ENCODE measurements at places on chromosomes 1 and 21. TPM values are rescaled to one million over a fixed set of nuclear protein-coding genes. Genes with fewer than 3 reads are reported as not detected.

Gene IPO13
- 19.1 TPM for total RNA-seq

Gene SLC16A1
- total RNA-seq: 252 TPM

Gene ANXA9
- not detected for total RNA-seq

Gene TRIM67
- total RNA-seq: 0.05 TPM

DNA sequence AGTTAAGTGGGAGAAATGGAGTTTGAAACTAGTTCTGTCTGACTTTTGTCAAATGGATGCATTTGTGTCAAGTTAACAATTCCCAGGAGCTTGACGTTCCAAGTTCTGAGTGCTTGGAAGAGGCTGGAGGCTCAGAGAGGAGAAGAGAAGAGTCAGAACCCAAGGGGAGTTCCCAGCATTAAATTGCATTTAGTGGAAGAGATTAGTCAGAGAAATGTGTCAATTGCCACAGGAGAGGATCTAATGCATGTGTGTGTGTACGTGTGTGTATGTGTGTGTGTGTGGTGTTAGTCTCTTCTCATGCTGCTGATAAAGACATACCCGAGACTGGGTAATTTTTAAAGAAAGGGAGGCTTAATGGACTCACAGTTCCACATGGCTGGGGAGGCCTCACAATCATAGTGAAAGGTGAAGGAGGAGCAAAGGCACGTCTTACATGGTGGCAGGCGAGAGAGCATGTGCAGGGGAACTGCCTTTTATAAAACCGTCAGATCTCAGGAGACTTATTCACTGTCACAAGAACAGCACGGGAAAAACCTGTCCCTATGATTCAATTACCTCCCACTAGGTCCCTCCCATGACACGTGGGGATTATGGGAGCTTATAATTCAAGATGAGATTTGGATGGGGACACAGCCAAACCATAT lies 101.5 kb upstream of the TMEM51 start:
- no peak for DNase-seq

DNA sequence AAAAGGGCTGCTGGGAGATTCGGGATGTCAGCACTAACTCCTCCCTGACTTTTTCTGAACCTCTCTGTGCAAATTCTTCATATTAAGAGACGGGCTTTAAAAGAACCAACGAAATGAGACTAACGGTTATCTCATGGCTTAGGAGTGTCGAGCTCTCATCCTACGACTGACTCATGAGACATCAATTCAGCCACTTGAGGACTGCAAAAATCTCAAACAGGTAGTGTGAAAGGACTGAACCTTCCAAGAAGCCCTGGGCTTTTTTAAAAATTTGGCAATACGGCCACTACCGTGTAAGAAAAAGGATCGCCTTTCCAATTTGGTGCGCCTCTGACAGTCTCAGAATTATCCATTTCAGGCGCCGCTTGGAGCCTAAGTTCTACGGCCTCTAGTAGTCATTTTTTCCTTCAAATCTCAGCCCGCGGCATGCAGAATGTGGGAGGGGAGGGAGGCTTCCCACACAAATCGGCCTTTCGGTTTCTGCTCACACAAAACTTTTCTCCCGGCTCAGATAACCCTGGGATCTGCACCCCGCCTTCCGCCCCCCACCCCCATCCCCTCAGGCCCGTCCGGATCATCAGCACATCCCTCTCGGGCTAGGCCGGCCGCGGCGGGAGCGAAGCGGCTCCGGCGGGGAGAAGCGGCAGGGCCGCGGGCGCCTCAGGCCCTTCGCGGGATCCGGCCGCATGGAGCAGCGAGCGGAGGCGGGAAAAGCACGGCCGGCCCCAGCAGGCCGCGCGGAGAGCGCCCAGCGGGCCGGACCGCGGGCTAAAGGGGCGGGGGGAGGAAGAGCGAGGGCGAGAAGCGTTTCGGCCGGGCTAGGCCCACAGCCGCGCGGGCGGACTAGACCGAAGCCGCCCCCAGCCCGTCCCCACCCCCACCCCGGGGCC lies 618 bp downstream of the HNRNPR start:
- peak; percentile 70 for DNase-seq

- DNase-seq: no peak
Measured at GRCh38 chr1:61828805-61829204, 86.5 kb downstream of the PATJ start.

- DNase-seq: no peak
Measured at GRCh38 chr1:184843732-184844495, 89.3 kb upstream of the EDEM3 start.

DNA sequence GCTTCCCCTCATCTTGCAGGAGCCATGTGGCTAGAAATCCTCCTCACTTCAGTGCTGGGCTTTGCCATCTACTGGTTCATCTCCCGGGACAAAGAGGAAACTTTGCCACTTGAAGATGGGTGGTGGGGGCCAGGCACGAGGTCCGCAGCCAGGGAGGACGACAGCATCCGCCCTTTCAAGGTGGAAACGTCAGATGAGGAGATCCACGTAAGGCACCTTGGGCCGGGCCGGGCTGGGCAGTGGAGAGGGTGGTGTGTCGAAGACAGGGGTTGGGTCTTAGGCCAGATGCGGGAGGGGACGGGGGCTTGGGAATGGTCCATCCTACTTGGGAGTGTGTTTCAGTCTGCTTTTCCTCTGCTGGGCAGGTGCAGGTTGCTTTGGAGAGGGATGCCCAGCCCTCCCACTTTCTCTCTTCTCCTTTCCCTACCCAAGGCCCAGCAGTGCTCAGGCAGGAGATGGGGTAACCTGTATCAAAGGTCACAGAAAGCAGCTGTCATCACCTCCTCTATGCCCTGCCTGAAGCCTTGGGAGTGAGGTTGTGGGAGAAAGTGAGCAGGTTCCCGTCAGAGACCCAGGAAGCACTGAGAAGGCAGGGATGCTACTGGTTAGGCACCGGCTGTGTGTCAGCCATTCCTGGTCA lies 18.9 kb downstream of the EPHX1 start:
- no peak for DNase-seq

GRCh38 chr1:69765951-69766350 lies 198.2 kb downstream of the LRRC7 start:
- no peak for DNase-seq

- no peak for DNase-seq
Measured at GRCh38 chr21:27812279-27812678, 845.4 kb upstream of the ADAMTS5 start.

DNA sequence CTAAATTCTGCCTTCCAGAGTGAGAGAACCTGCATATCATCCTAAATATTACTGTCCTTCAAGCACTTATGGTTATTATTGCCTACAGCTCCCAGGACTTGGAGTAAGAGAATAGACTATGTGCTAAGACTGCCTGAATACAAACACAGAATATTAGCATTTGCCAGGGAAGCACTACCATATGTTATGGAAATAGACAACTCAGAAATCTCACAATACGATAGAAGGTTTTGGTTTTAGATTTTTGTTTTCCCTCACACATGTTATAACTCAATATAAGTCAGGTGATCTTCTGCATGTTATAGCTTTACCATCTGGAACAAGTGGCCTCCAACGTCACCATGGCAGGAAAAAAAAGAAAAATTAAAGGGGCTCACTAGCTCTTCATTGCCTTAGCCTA lies 413.9 kb downstream of the LRRIQ3 start:
- no peak for DNase-seq

- no peak for DNase-seq
Measured at GRCh38 chr1:236311040-236311439, 29.3 kb upstream of the ERO1B start.

- DNase-seq: no peak
Measured at GRCh38 chr1:23618586-23619083, 59.3 kb upstream of the ID3 start.

DNA sequence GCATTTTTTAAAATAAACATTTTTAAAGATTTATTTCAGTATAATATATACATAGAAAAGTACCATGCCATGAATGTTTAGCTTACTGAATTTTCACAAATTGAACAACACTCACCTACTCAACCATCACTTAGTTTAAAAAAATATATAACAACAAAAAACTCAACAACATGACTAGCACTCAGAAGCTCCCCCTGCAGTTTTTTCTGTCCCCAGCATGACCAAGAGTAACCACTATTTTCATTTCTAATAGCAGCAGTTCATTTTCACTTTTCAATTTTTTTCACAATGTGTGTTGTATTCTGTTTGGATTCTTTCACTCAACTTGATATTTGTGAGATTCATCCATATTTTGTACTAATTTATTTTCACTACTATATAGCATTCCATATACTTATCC lies 162.3 kb upstream of the POGK start:
- no peak for DNase-seq

- DNase-seq: peak; percentile 69
Measured at GRCh38 chr1:58896246-58897183, 112.7 kb upstream of the JUN start.

DNA sequence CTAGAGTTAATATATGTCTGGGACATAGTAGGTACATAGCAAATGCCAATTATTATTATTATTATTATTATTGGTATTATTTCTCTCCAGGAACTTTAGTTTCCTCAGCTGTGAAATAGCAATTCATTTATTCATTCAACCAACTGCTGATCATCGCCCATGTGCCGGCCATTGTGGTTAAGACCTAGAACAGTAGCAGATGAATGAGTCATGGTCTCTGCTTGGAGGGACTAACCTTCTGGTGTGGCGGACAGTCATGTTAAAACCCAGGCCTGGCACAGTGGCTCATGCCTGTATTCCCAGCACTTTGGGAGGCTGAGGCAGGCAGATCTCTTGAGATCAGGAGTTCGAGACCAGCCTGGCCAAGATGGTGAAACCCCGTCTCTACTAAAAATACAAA lies 23.8 kb upstream of the LDLRAP1 start:
- DNase-seq: no peak

DNA sequence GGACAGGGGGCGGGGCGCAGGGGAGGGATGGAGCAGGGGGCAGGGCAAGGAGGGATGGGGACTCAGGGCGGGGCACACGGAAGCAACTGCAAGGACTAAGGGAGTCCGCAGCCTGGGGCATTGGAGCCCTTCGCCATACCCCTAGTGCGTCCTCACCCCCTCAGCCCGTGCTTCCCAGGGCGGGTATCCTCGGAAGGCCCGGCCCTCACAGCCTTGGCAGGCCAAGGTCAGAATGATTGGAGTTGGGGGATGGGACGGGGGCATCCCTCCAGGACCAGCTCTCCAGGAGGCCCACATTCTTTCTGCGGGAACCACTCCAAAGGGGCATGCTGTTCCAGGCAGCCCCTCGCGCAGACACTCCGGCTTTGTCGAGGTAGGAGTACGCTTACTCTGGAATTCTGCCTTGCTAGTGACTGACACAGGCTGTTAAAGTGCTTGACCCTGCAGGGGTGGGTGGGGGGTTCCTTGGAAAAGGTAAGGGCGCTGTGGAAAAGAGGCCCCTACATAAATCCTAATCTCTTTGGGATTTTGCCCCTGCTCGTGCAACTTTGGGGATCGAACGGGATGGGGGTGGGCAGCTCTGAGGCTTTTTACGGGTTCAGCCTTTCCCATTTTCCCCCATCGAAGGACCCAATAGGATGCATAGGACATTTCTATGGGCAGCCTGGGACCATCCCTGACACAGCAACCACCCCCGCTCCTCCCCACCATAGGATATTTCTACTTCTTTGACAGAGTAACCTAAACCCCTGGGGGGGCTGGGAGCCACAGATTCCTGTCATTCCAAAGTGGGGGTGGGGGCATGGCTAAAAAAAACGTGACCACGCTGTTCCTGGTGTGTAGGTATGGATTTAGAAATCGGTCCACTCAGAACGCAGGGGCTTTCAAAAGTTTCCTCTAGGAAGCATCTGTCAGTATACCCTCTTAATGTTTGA lies 738 bp upstream of the TRIM11 start:
- DNase-seq: peak; percentile 65

- no peak for DNase-seq
Measured at GRCh38 chr1:204530932-204531331, 14.7 kb downstream of the MDM4 start.

DNA sequence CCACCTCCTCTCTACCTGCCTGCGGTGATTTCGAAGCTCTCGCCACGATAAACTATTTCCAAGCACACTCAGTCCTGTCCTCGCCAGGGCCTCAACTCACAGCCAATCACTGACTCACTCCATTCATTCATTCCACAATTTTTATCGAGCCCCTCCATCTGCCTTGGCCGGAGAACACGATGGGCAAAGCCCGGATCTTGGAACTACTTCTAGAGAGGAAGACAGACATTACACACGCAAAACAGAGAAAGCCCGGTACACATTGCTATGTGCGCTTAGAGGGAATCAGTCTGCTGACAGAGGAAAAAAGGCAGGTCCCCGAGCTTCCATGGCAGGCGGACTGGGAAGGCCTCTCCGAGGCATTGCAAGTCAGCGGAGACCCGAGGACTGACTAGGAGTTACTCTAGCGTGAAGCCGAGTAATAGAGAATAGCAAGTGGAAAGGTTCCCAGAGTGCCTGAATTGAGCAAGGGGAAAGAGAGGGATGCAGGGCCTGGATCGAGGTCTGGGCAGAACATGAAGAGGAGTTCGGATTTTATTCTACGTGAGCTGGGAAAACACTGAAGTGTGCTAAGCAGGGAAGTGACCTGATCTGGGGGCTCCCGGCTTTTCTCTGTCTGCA lies 54.2 kb upstream of the DNAJC6 start:
- peak; percentile 75 for DNase-seq

DNA sequence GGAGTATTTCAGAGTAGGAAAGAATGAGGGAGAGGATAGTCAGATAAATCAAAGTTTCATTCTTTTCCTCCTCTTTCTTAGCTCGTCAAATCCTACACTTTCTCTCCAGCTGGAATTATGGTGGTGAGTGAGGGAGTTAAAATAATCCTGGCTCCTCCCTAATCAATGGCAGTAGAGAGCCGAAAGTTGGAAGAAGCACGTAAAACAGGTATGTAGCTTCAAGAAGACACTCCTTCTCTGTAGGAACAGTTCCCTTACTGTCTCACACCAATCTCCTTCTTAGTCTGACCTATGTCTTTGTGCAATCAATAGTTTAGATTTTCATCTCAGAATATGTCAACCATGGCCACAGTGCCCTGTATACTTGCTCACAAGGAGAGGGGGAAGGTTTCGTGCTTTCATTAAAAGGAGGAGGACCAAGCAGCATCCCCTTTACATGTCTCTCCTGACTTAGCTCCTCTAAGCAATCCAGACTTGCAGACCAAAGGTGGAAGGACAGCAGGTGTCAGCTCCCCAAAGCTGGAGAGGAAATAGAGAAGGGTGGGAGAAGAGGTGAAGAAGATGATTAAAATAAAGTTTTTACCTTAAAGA lies 878 bp downstream of the MINDY1 start:
- DNase-seq: no peak

GRCh38 chr1:216051071-216051470 lies 372.2 kb downstream of the USH2A start:
- DNase-seq: no peak

DNA sequence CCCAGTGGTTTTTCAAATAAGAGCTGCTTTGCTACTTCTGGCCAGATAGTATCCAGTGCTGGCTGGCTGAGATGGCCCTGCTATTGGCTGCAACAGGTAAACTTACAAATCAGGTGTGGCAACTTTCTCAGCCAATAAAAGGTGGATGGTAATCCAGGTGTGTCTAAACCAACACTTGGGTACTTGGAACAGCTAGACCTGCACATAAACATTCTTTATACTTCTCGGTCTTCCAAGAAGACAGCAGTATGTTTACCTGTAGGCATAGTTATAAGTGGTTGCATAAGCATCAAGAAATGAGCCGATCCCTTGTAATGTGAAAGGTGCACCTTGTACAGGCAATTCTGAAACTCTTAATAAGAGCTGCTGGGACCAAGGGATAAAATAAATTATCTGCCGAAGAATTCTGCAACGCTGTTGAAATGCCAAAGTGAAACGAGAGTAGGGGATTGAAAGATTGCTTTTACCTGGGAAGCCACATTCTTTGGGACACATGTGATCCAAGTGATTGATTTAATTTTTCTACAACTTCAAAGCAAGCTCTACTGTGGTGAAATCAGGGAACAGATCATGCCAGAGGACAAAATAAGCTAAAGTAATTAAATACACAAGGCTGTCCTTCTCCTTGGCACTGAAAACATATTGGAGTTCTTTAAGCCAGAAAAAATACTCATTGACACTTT lies at the start of gene CLDN8:
Gene CLDN8, minus strand, starts transcription at position 57 of the 683 bp plus-strand sequence. CDS start 172 bp downstream, outside the sequence.
- DNase-seq: no peak

All from endodermal cell (in vitro differentiated cells).